Activated gamma-delta T cell treated with anti-CD3 and anti-CD28 coated beads, Interleukin-2, amount 50 U/mL, for 16 hours (primary cell): ENCODE measurements at places on chromosomes 3 and 15.

DNA sequence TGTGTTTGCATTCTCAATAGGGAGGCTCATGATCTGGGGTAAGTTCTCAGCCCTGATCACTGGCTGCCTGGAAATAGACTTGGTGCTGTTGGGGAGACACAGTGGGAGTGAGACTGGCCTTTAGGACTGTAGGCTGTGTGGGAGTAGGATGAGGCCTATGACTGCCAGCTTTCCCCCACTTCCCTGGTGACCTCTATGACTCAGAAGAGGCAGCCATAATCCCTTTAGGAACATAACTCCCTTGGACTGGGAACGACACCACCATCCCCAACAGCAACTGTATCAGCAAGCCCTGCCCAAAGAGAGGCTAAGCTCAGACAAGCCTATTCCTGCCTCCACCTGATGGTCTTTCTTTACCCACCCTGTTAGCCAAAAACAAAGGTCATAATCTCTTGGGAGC, 91.3 kb downstream of the SUCNR1 start:
- no peak for DNase-seq

DNA sequence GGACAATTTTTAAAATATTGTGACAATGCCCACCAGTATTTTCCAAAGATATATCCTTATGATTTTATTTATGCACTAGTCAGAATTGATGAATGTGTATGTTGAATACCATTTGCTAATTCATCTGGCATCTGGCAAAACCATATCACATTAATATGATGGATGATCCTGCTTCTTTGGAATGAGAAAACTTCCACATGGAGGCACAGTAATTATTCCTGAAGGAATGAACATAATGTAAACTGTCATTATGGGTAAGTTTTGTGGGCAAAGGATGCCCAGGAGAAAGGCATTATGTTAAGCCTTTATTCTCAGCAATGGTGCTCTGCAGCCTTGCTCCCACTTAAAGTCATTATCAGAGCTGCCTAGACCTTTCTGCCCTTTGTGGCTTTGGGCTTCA, 113.0 kb upstream of the MME start:
- DNase-seq, result no peak

GRCh38 chr3:72328755-72329277, 519.4 kb downstream of the SHQ1 start:
- no peak for DNase-seq

DNA sequence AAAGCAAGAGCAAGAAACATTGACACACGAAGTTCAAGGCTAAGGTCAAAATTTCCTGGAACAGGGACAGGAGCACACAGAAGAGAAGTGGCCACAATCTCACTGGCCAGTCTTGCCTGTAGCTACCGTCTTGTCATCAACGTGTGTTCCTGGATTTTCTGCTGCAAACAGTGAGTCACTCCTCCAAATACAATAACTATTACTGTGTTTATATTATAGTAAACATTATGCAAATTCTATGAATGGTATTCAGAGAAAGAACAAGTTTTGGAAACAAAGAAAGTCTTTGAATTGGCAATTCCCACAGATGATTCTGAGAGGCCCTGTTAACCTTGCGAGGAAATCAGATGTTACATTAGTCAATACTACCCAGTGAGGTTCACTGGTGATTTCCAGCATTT, 220.5 kb downstream of the FAM43A start:
- DNase-seq, result no peak

DNA sequence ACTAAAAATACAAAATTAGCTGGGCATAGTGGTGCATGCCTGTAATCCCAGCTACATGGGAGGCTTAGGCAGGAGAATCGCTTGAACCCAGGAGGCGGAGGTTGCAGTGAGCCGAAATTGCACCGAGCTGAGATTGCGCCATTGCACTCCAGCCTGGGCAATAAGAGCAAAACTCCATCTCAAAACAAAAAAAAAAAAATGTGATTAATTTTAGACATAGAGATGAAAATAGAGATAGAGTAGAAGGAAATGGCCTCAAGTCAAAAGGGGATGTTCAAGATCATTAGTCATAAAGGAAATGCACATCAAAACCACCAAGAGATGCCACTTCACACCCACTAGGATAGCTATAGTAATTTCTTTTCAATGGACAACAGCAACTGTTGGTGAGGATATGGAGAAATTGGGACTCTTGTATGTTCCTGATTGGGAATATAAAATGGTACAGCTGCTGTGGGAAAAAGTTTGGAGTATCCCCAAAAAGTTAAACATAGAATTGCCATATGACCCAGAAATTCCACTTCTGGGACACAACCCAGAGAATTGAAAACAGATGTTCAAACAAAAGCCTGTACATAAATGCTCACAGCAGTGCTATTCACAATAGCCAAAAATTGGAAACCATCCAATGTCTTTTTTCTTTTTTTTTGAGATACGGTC, 55.4 kb downstream of the ABHD2 start:
- no peak for DNase-seq

DNA sequence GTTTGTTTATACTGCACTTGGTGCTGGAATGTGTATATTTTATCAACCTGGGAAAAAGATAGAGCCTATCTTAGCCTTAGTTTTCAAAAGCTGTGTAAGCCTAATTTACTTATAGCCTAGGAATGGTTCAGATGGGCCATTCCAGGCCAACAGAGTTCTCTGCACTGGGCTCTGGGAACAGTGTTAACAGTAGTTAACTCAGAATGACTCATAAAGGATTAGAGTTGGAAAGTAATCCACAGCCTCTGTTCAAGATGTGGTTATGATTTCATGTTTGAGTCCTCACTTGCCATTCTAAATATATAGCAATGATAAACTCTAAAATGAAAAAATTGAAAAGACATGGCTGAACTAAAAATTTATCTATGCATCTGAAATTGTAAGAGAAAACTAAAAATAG, 22.6 kb upstream of the PEX5L start:
- DNase-seq, result no peak

DNA sequence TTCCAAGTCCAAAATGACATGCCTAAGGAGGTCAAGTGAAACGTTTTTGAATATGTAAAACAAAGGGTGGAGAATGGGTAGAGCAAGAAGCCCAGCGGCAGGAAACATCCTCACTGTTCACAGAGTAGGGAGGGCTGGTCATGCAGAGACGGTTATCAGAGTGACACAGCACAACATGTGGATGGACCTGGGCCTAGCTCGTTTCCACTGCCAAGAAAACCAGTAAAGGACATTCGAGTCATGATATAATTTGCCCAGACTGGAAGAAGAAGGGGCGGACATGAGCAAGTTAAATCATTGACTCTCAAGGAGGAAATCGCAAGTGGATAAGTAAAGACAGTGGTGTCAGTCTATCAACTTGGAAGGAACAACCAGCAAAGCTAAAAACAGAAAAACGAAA, 89.3 kb downstream of the LRIG1 start:
- no peak for DNase-seq

GRCh38 chr15:23671481-23671880, 15.6 kb downstream of the NDN start:
- DNase-seq, result no peak
